ENCODE measurements at places on chromosomes 6 and 20.

GRCh38 chr20:1377984-1378734 lies 14.7 kb downstream of the FKBP1A start:
- no peak for DNase-seq

DNA sequence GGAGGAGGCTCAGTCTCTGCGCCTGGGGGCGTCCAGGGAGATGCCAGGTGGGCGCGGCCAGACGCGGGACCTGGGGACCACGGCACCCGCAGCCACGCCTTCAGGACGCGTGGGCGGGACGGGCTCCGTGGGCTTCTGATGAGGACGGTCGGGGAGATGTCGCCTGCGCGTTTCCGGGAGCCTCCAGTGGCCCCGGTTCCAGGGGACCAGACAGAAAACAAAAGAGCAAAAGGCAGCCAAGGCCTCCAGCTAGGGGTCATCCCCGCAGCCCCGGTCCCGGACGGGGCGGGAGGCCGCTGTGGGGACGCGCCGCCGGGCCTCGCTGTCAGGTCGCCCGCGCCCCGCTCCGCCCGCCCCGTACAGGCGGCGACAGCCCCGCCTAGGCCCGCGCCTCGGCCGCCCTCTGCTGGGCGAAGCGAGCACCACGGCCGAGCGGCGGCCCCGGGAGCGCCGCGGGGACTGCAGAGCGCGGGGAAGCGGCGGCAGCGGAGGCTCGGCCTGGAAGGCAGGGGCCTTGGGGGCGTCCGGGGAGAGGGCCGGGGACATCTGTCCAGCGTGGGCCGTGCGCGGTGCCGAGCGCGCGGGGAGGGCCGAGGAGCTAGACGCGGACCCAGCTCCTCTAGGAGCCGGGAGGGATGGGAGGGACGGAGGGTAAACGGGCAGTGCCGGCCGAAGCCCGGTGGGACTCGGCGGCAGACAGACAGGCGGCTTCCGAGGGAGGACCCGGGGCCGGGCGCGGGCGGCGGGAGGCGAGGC lies 48.7 kb downstream of the TMEM242 start:
- peak; percentile 78 for DNase-seq

GRCh38 chr6:158756977-158757752 lies 62.0 kb downstream of the EZR start:
- DNase-seq: no peak

DNA sequence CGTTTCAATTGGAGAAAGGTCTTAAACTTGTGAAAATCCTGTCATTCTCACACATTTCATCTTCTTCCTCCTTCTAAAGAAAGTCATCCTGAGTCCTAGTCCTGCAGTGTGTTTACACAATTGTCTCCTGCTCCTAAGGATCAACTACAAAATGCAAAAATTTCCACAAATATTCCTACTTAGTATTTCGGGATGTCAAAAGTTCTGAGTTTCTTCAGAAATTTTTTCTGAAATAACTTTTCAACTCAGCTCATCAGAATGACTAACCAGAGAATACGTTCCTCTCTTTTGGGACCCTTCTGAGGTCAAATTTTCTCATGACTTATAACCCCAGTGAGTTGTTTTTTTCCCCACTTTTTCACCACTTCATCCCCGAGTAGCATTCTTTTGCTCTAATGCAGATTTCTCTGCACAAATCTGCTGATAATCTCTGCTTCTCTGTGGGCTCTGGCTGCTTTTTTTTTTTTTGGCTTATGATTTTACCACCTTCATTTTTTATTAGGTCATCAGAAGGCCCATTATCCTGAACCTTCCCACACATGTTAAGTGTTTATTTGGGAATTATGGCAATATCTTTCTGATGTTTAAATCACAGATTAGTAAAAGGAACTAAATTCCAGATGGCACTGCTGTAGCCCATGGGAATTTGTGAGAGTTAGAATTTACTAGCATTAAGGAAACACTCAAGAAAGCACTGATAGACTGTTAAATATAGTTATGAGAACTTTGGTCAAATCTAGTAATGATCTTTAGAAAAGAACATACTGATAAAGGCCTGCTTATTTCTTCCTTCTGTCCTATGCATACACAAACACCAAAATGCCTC lies 41.4 kb downstream of the MAP3K5 start:
- no peak for DNase-seq

- no peak for DNase-seq
These were observed 127.4 kb downstream of the CD24 start for GRCh38 chr6:106847116-106847515.

DNA sequence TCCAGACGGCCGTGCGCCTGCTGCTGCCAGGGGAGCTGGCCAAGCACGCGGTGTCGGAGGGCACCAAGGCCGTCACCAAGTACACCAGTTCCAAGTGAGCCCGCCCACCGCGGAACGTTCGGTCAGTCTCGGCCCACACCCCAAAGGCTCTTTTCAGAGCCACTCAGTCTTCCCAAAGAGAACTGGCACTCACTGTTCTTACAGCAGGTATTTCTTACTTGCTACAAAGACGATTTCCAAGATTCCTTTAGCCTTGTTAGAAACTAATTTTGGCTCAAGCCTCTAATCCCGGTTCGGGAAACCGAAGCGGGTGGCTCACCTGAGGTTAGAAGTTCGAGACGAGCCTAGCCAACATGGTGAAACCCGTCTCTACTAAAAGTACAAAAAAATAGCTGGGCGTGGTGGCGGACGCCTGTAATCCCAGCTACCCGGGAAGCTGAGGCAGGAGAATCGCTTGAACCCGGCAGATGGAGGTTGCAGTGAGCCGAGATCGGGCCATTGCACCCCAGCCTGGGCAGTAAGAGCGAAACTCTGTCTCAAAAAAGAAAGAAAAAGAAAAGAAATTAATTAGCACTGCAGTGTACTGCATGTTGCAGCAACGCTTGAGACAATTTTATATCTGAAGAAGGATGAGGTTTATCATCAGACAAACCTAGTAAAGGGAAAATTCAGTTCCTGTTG lies 73.1 kb downstream of the OR2B2 start:
- no peak for DNase-seq

DNA sequence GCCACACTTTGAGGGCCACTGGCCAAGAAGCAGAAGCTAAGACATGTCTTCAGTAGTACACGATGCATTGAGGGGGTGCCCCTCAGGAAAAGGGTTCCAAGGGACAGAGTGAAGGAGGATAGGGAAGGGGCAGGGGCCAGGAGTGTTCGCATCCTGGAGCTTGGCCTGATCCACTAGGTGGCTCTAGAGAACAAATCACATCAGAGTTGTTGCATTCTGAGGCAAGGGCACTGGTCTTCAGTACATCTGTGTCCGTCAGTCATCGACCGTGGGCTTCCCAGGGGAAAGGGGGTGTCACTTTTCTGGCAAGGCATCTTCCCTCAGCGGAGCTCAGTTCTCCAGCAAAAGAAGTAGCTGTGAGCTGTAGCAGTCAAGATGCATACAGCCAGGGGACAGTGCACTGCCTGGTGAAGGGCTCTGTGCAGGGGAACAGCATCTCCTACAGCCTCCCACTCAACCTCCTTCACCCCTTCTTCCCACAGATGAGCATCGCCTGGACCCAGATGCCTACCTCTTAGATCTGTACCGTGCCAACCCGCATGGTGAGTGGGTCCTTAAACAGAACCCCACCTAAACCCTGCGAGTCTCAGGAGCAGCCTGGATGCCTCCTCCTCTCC lies 47.8 kb downstream of the ARHGAP40 start:
- DNase-seq: no peak

GRCh38 chr6:53938810-53939209 lies 144.0 kb downstream of the LRRC1 start:
- no peak for DNase-seq

- DNase-seq: no peak
These were observed 22.1 kb downstream of the DEK start for GRCh38 chr6:18242062-18242851.

GRCh38 chr6:107709341-107709740 lies 114.8 kb downstream of the SCML4 start:
- DNase-seq: no peak

GRCh38 chr6:7176208-7176607 lies 68.4 kb downstream of the RREB1 start:
- no peak for DNase-seq

DNA sequence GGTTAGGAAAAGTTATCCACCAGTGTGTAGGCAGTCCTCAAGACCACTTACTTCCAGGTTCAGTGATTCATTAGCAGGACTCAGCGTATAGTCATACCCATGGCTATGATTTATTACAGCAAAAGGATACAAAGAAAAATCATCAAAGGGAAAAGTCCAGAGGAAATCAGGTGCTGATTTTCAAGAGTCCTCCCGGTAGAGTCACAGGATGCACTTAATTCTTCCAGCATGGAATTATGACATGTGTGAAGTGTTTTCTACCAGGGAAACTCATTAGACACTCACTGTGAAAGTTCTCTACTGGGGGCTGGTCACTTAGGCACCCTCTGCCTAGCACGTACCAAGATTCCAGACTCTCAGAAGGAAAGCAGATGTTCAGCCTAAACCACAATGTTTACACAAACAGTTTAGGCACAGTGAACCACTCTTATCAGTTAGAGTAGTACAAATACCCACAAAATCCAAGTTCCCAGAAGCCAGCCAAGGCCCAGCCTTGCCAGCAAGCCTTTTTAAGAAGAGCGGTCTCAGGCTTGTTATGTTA lies 10.2 kb downstream of the WFDC3 start:
- DNase-seq: no peak

GRCh38 chr6:131117878-131118277 lies 17.4 kb upstream of the AKAP7 start:
- no peak for DNase-seq

DNA sequence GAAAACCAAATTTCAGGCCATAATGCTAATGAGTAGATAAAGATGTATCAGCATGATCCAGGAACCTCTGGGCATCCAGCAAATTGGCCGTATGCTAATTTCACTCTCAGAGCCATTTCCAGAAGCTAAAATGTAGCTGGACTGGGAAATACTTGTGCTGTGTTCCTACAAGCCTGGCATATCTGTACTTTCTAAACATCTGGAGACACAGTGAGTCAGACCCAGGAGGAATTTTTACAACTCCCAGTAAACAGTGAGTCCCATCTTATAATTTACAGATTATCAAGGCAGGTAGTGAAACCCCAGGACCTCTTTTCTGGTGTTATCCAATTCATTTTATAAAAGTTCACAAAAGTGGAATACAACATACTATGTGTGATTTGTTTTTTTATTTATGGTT lies 683.0 kb upstream of the ADGRB3 start:
- DNase-seq: no peak

GRCh38 chr6:35493307-35493983 lies 3.4 kb downstream of the TEAD3 start:
- DNase-seq: no peak

- DNase-seq: no peak
These were observed 45.3 kb upstream of the IFNGR1 start for GRCh38 chr6:137264311-137265075.

- no peak for DNase-seq
These were observed 36.9 kb upstream of the PLCB4 start for GRCh38 chr20:9031991-9032390.

DNA sequence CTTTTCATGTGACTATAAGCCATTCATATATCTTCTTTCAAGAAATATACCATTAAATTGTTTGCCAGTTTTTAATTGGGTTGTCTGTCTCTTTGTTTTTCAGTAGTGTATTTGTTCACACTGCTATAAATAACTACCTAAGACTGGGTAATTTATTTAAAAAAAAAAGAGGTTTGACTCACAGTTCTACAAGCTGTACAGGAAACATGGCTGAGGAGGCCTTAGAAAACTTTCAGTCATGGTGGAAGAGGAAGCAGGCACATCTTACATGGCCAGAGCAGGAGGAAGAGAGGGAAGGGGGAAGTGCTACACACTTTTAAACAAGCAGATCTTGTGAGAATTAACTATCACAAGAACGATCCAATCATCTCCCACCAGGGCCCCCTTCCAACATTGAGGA lies 255.3 kb downstream of the EPM2A start:
- no peak for DNase-seq

DNA sequence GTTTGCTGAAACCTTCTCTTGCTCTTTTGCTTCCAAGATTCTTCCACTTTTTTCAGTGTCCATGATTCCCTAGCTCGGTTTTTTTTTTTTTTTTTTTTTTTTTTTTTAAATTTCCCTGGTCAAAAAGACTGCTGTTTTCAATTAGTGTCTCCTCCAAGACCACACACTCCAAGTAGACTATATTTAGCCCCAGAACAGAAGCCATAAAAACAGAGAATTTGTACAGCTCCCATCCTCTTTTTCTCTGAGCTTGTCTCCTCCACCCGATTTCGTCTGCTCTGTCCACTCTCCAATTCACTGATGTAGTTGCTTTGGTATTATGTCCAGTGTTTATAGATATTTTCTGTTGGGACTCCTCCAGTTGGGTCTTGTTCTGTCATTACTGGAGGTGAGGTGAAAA lies 37.6 kb downstream of the RSPH3 start:
- DNase-seq: no peak

- no peak for DNase-seq
These were observed 190.1 kb upstream of the VGLL2 start for GRCh38 chr6:117075218-117075617.

- DNase-seq: no peak
These were observed 125.2 kb upstream of the EYA4 start for GRCh38 chr6:133115946-133116345.

GRCh38 chr20:32829311-32830005 lies 9.7 kb downstream of the MAPRE1 start:
- DNase-seq: no peak

DNA sequence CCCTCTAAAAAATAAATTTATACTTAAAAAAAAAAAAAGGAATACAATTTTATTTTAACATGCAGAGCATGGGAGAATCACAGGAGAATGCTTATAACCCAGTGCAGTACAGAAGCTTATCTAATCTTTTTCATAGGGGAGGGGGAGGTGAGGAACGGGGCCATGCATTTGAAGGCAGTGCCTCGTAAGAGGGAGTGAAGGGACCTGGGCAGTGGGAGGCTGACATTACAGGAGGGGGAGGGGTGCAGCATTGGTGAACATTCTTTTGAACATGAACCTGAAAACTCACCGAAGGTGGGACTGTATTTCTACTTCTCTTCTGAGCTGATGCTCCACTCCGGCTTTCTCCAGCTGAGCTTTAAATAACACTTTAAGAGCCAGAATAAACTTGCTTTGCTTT lies 9.3 kb downstream of the AURKA start:
- DNase-seq: no peak

- no peak for DNase-seq
These were observed 24.3 kb upstream of the TAB2 start for GRCh38 chr6:149293244-149293643.

- DNase-seq: no peak
These were observed 131.5 kb downstream of the TAF4 start for GRCh38 chr20:61933951-61934715.

- DNase-seq: no peak
These were observed 318.9 kb upstream of the JAG1 start for GRCh38 chr20:10992731-10993130.

GRCh38 chr20:51505566-51505965 lies 37.0 kb downstream of the NFATC2 start:
- DNase-seq: no peak

DNA sequence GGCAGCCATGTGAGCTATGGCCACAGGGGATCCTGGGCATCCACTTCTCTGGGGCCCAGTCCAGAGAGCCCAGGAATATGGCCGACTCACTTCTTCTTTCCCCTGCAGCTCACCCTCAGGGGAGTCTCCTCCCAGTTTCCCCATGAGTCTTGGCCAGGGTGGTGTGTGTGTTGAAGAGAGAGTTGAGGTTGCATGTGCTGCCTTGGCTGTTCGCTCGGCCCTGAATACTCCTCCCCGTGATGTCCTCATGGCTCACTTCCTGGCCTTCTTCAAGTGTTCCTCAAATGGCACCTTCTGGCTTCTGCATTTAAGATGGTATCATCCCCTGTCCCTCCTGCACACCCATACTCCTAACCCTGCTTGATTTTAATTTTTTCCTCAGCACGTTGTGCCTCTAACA lies 3.2 kb upstream of the TREML1 start:
- DNase-seq: no peak

- no peak for DNase-seq
These were observed 94.9 kb upstream of the MTHFD1L start for GRCh38 chr6:150770637-150771036.

Data from stimulated activated CD8-positive, alpha-beta memory T cell treated with anti-CD3 and anti-CD28 coated beads, Interleukin-2, amount 100 ng/mL, for 1 hour (primary cell).